ENCODE measurements at places on chromosomes 5 and 9.

DNA sequence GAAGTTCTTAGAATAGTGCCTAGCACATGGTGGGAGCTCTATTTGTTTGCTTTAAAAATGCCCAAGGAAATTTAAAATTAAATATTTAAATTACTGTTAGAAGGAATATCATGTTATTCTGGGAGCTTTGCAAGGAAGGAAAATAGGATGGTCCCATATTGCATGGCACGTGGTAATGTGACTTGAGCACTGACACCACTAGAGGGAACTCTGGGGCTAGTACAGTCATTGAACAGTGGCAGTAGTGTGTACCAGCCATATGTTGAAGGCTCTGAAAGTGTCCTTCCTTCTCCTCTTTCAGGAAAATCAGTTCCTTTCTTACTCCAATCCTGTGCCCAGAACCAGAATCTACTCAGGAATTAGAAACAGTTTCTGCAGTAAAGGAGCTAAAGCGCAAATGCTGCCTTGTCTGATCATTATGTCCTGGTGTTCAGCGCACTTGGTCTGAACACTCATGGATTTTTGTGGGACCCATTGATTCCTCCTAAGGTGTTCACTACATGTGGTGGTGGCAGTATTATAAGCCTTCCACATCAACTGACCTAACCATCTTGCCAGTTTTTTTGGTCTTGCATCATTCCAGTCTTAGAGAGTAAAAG, 54.1 kb downstream of the GDA start:
- DNase-seq = no peak

GRCh38 chr9:13274886-13275641, 4.4 kb downstream of the MPDZ start:
- DNase-seq = no peak

GRCh38 chr5:102742215-102742614, 12.9 kb upstream of the PAM start:
- no peak for DNase-seq

DNA sequence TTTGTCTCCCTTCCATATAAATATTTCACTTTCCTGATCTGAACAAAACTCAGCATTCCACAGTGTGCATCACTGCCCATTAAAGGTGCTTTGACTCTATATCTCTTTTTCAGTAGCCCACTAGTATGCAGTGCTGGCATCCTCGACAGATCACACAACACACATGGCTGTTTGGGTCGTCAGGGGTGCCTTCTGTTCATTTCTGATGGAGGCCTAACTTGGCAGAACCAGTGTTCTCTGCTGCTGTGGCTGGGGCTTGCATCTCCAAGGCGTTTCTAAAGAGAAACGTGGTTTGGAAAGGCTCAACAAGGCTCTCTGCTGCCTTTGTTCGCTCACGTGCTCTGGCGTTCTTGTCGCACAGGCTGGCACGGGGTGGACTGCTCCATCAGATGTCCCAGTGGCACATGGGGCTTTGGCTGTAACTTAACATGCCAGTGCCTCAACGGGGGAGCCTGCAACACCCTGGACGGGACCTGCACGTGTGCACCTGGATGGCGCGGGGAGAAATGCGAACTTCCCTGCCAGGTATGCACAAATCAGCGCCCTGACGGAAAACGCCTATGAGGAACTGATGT, 97.7 kb upstream of the PRRC1 start:
- DNase-seq = no peak

DNA sequence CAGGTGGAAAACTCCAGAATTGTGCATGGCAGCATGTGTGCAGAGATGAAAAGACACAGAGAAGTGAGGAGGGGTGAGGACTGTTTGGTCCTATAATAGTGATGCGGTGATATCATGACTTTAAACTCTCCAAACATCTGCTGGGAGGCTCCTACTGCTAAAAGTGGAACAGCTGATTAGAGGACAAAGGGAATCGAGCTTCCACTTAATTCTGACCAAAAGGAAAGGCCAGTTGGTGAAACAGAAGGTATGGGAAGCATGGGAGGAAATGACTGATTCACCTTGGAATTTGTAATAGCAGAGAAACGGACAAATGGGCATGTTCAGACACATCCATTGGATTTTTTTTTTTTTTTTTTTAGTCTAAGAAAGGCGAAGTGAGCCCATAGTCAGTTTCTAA, 67.5 kb upstream of the MAMDC2 start:
- no peak for DNase-seq

Data from memory B cell (primary cell).